Hematopoietic multipotent progenitor cell treated with erythropoietin and hydrocortisone succinate and interleukin-3 and kit ligand, for 15 days (in vitro differentiated cells): ENCODE measurements at places on chromosomes 7 and 10.

DNA sequence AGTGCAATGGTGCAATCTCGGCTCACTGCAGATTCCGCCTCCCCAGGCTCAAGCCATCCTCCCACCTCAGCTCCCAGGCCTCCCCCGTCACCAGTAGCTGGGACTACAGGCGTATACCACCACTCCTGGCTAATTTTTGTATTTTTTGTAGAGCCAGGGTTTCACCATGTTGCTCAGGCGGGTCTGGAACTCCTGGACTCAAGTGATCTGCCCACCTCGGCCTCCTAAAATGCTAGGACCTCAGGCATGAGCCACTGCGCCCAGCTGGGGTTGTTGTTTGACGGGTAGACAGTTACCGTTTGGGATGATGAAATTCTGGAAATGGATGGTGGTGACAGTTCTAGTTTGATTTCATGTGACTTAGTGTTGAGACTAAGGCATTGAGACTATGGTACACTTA, 15.3 kb downstream of the CALML3 start:
- DNase-seq: no peak

DNA sequence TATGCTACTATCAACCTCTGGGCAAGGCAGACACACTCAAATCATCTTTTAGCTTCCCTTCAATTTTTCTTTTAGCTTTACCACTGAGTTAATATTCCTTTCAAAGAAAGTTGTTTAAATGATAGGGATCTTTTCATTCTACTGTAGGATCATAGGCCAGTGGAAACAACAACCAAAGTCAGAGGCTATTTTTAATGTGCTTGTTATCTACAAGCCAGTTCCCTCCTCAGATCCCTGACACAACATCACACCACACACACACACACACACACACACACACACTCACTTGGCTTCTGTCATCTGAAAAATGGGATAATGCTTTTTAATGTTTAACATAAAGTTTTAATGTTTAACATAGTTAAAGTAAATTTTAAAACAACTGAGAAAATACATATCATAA, 106.7 kb upstream of the CAV2 start:
- no peak for DNase-seq

- DNase-seq: no peak
Measured at GRCh38 chr7:107692501-107692900, 31.9 kb downstream of the SLC26A4 start.

DNA sequence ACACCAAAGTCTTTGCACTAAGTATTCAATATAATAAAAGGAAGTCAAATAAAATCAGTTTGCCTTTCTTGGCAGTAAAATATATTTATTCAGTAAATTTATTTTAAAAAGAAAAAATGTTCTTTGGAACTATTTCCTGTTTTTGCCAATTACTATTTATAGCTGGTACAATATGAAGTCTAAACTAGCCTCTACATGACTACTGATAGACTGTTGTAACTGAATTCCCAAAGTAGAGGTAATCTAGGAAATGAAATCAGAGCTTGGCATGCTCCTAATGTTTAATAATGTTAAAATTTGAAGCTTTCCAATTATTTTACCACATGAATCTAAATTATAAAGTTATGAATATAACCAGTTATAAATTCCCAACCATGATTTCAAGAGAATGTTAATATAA, 385.5 kb downstream of the SEMA3D start:
- DNase-seq: no peak

DNA sequence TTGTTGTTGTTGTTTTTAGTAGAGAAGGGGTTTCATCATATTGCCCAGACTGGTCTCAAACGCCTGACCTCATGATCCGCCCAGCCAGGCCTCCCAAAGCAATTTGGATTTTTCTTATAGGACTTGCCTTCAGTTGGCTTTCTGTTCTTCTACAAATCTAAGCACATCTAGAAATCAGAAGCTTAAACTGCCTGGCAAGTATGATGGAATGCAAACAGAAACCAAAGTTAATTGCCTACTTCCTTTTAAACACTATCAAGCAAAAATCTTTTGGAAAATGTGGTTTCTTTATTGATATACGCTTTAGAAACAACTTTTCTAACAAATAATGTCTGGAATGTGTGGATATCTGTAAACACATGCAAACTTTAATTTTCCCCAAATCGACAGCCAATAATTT, 64.9 kb downstream of the USP6NL start:
- no peak for DNase-seq

DNA sequence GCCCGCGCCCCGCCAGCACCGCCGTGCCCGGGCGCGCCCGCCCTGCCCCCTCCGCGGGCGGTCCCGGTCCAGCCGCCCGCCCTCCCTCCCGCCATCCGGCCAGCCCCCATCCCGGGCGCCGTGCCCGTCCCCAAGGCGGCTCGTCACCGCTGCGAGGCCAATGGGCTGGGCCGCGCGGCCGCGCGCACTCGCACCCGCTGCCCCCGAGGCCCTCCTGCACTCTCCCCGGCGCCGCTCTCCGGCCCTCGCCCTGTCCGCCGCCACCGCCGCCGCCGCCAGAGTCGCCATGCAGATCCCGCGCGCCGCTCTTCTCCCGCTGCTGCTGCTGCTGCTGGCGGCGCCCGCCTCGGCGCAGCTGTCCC, at the start of gene HTRA1:
HTRA1 (plus strand) TSS at position 187 of the 362 bp plus-strand sequence; CDS start at position 287, 100 bp downstream.
- DNase-seq: no peak

GRCh38 chr7:24408798-24409430, 124.9 kb downstream of the NPY start:
- DNase-seq: no peak

- DNase-seq: no peak
Measured at GRCh38 chr7:16915405-16915804, 33.6 kb upstream of the AGR3 start.
